ENCODE measurements at places on chromosomes 3 and 15.

- no peak for DNase-seq
Measured at GRCh38 chr3:41482134-41482533, 282.8 kb downstream of the CTNNB1 start.

DNA sequence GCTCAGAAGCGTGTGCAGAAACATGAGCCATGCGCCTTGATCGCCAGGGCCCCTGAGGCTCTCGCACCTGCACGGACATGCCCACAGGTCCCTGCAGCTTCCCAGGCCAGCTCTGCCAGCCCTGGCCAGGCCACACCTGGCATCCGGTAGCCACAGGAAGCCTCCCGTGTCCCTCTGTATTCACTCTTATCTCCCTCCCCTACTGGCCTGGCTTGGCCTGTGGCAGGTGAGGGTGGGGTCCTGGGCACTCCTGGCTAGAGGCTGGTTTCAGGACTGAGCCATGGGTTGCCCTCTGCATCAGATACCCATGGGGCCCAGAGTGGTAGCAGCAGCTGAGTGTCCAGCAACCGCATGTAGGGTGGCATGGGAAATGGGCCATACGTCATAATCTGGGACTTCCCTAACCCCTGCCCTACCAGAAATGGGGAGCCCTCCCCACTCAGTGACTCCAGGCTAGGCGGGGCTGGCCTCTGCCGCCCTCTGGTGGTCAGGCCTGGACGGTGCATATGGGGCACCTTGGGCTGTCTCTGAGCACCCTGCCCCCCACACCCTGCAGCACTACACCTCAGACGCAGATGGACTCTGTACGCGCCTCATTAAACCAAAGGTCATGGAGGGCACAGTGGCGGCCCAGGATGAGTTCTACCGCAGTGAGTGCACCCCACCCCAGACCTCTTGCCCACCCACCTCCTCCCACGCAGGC, 12.6 kb upstream of the LMAN1L start:
- peak; percentile 41 for DNase-seq

DNA sequence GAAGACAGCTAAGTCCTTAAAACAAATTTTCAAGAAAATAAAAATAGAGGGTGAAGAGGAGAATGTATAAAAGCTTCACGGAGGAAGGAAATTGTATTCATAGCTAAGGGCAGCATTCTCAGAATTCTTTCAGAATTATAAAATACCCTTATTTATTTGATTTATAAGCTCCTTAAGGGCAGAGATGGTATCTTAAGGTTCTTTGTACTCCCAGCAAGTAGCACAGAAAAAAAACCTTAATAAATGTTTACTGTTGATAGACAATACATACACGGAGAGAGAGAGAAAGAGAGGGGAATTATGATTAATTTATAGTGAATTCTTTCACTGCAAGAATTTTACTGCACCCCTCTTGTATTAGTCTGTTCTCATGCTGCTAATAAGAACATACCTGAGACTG, 375.6 kb upstream of the CCDC54 start:
- no peak for DNase-seq

DNA sequence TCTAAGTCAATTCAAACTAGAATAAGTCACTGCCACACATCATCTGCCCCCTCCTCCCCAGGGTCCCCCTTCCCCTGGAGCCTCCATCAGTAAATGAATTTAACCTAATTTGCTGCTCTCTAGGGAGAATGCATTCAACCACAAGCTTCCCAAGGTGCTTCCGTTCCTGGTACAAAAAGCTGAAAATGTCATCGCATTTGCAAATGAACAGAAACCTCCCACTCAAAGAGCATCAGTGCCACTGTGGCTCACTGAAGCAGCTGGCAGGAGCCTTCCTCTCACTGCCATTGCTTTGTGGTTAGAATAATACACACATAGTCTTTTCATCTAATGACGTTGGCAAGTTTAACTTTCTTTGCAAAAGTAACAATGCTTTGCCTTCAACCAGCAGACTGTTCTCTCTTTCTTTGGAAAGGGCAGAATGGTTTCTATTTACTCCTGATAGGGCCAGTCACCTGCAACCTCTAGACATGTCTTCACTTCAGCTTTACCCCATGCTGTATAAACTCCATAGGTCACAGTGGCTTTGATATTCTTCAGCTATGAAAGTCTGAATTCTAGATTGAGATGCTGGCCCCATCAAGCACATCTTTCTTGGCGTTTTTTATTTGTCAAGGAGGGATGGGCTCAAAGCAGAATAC, 238.1 kb downstream of the CPNE4 start:
- DNase-seq, result no peak

- DNase-seq, result no peak
Measured at GRCh38 chr3:51544011-51544775, 5.7 kb downstream of the RAD54L2 start.

- no peak for DNase-seq
Measured at GRCh38 chr15:60695713-60696522, 217.0 kb upstream of the ICE2 start.

DNA sequence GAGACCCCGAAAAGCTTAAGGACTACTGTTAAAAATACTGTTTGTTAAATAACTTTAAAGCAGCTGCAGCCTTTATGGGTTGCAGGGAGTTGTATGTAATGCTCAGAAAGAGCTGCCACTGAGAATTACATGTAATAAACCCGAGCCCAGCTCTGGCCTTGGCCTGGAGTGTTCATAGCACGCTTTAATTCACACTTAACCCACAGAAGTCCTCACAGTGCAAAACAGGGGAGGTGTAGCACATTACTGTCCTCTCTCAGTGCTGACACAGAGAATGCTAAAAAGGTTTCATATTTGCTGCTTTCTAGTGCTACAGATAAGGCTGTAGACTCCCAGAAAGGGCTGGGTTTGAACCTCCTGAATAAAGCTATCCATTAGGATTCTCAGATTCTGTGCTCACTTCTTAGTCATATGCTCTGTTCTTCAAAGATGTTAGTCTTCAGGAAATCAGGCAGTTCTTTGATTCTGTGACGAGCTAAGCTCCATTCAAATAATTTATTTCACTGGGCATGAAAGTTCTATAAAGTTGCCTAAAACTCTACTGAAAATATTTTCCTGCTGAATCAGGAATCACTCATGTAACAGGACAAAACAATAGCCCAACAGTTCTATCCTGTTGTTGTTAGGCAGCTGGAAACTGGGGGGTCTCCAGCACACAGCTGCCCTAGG, 108.0 kb downstream of the SENP2 start:
- DNase-seq, result no peak

DNA sequence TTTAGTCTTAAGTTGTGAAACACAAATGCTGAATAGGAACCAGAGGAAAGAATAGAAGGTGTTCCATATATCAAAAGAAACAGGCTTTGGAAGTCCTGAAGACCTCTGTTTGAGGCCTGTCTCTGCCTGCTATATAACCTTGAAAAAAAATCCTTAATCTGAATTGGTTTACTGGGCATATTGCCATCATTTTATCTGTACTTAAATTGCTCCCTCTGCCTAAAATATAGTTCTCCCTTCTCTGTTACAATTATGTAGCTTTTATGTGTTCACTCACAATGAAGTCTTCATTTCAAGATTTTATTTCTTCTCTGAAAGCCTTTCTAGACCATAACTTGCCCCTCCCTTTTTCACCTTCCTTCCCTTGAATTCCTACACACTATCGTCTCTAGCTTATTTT, 21.2 kb downstream of the ARL13B start:
- DNase-seq, result no peak

DNA sequence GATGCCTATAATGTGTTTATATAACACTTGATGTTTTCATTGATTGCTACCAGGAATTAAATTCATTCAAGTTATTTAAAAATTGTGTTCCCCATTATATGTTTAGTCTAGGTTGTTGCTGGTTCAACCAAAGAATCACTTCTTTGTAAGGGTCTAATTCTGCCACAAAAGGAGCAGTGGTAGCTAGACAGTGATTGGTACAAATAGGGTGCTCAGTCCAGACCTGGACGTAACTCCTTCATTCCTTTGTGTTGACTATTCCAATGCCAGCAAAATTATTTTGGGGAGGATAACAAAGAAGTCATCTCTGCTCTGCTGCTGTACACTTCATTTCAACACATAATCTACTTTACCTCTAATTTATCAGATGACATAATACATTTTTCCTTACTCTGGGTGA, 1.2 kb downstream of the CHMP2B start:
- DNase-seq, result no peak

- no peak for DNase-seq
Measured at GRCh38 chr15:71295603-71296314, 180.5 kb downstream of the THSD4 start.

GRCh38 chr3:186097663-186098451, 11.0 kb downstream of the ETV5 start:
- peak; percentile 80 for DNase-seq

All from NCI-H526 treated with DMSO at 0.1 percent for 48 hours (cell line).